IPS DF 6.9 (cell line): ENCODE measurements at places on chromosomes 7 and 10.
A peak's percentile ranks its signal among the peaks of the same experiment; 100 is the strongest.

- no peak for DNase-seq
Measured at GRCh38 chr10:112539340-112539739, 92.3 kb downstream of the VTI1A start.

DNA sequence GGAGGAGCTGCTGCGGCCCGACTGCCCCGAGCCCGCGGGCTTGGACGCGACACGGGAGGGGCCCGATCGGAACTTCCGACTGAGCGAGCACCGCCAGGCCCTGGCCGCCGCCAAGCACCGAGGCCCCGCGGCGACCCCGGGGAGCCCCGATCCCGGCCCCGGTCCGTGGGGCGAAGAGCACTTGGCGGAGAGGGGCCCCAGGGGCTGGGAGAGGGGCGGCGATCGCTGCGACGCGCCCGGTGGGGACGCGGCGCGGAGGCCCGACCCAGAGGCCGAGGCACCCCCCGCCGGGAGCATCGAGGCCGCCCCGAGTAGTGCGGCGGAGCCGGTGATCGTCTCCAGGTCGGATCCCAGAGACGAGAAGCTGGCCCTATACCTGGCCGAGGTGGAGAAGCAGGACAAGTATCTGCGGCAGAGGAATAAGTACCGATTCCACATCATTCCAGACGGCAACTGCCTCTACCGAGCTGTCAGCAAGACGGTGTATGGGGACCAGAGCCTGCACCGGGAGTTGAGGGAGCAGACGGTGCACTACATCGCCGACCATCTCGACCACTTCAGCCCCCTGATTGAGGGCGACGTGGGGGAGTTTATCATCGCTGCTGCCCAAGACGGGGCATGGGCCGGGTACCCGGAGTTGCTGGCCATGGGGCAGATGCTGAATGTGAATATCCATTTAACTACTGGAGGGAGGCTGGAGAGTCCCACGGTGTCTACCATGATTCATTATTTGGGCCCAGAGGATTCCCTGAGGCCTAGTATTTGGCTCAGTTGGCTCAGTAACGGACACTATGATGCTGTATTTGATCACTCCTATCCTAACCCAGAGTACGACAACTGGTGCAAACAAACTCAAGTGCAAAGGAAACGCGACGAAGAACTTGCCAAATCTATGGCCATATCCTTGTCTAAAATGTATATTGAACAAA lies 1.4 kb downstream of the OTUD1 start:
- DNase-seq = no peak

DNA sequence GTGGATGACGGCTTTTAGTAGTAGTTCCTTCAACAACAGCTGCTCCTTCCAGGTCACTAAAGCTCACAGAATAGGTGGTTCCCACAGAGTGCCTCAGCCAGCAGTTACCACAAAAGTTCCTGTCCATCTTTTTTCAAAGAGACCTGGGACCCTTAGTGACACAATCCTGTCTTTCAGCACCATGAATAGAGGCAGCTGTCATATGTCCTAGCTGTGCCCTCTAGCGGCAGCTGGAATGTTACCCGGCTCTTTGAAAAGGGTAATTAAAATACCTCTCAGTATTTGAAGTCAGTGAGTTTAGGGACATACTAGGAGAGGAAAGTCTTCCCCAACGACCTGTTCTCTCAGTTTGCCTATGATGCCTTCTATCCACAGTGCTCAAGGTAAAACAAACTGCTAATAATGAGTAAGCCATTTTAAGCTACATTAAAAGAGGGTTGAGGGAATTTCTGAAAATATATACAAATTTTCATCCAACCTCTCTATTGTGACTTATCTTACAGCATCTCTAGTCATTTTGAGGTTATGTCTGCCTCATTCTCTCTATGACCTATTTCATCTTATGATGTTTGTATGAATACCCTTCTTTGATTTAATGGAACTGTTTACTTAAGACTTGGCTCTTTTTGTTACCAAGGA lies 290.8 kb downstream of the NXPH1 start:
- peak; percentile 31 for DNase-seq

GRCh38 chr10:100814751-100815474 lies 69.5 kb downstream of the PAX2 start:
- DNase-seq = no peak

GRCh38 chr10:58998924-58999713 lies 177.3 kb upstream of the PHYHIPL start:
- DNase-seq = no peak

GRCh38 chr10:74058658-74059057 lies 60.7 kb downstream of the VCL start:
- no peak for DNase-seq

GRCh38 chr10:51073453-51074237 lies 642 bp upstream of the PRKG1 start:
- DNase-seq = no peak

DNA sequence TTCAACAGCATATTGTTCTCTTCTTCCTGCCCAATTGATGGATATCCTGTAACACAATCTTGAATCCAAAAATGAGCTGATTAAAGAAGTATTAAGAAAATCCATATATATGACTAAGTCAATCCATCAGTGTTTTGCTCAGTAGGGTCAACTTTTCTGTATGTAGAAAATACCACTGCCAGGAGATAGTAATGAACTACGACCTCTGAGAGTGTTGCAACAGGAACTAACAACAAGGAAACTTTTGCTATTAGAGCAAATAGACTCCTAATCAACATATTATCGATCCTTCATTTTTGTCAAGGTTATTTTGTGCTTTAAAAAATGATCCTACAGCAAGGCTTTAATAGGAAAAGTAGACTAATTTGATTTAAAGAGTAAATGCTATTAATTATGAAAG lies 405.3 kb upstream of the ETV1 start:
- no peak for DNase-seq

DNA sequence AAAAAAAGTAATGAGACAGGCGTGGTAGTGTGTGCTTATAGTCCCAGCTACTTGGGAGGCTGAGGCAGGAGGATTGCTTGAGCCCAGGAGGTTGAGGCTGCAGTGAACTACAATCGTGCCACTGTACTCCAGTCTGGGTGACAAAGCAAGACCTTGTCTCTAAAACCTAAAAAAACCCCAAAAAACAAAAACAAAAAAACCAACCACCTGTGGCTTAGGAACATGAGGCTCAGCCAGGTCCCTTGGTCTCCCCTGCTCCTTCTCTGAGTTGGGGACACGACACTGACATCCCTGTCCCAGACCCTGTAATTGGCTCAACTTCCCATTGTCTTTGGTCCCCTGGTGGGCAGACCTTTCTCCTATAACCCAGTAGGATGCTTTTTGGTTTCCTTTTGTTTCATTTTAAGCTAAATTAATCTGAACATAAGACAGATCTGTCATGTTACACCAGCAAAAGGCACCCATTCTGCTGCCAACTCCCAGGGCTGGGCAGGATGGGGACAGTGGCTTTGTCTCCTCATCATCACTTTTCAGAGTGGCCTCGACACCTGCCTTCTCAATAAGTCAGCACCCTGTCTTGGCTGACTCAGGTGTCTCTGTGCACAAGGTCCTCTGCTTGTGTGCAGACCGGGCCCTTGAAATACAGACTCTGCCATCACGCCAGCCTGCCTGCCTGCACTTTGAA lies 74.4 kb downstream of the MYL10 start:
- DNase-seq = no peak

- no peak for DNase-seq
Measured at GRCh38 chr10:9615189-9615588, 1402.5 kb upstream of the CELF2 start.

DNA sequence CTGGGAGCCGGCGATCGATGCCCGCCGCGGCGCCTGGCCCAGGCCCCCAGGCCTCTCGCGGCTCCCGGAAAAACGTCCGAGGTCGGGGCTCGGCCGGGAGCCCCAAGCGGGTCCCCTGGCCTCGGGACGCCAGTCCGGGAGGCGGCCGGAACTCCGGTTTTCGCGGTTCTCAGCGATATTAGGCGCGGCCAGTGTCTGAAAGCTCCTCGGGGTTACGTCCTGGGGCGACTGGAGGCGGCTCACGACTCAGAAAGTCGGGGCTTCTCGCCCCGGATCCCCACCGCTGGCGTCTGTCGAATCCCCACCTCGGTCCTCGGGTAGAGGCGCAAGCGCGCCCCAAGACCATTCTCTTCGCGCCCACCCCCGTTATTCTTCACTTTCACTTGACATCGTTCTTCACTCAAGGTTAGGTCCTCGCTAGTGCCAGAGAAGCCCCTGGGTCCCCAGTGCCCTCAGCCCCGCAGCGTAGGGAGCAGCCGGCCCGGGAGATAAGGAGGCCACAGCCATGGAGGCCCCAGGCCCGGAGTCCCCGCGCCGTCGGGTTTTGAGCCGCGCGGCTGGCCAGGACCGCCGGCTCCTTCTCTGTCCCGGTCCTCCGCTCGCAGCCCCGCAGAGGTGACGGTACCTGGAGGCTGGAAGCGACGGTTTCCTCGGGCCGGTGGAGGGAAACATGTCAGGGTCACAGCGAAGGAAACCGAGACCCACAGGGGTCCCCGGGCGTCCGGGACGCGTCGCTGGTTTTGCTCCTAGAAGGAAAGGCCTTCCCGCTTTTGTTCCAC lies 35.2 kb upstream of the EBLN1 start:
- DNase-seq = no peak

DNA sequence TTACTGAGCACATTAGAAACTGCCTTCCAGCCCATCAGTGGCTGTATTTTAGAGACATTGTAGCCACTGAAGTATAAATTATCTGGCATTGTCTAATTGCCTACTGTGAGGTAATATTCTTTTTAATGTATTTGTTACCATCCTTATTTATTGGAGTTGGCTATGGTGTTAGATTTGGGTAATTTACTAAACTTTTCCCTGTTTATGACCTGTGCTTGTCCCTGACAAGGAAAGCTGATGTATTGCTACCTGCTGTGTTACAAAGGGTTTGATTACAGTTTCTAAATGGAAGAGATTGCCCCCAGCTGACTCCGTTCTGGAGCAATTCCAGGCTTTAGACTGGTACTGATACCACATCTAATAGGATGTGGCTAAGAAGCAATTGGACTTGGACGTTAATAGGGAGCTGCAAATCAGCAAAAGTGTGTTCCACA lies 12.3 kb upstream of the ASCC1 start:
- DNase-seq = no peak

DNA sequence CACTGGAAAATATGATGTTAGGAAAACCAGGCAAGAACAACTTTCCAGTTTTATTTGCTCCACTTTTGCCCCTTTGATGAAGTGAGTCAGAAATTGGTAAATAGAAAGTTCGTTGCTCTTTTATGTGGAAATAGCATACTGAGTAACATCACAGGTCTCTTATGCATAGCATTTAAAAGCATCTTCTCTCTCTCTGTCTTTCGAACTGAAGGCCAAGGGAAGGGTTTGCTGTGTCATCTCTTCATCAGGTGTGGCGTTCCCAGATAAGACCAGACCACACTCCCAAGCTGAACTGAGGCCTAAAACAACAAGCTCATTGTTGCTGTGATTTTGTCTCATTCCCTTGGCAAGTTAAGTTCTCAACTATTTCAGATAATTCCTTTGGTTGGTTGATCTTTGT lies 131.8 kb upstream of the GRB10 start:
- DNase-seq = no peak

- DNase-seq = no peak
Measured at GRCh38 chr10:84356928-84357327, 28.5 kb downstream of the CCSER2 start.

DNA sequence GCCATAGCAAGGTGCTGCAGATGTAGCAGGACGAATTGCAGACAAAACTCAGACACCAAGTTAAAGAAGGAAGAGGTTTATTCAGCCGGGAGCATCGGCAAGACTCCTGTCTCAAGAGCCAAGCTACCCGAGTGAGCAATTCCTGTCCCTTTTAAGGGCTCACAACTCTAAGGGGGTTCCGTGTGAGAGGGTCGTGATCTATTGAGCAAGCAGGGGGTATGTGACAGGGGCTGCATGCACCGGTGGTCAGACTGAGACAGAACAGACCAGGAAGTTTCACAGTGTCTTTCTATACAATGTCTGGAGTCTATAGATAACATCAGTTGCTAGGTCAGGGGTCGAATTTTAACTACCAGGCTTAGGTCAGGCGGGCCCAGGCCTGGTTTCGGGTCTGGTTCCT lies 222.0 kb upstream of the C7orf33 start:
- DNase-seq = no peak

- no peak for DNase-seq
Measured at GRCh38 chr7:82445271-82445670, 1.7 kb upstream of the CACNA2D1 start.

GRCh38 chr7:44116087-44116788 lies 7.1 kb downstream of the POLD2 start:
- no peak for DNase-seq

- no peak for DNase-seq
Measured at GRCh38 chr10:109899356-109900331, 23.7 kb downstream of the XPNPEP1 start.

DNA sequence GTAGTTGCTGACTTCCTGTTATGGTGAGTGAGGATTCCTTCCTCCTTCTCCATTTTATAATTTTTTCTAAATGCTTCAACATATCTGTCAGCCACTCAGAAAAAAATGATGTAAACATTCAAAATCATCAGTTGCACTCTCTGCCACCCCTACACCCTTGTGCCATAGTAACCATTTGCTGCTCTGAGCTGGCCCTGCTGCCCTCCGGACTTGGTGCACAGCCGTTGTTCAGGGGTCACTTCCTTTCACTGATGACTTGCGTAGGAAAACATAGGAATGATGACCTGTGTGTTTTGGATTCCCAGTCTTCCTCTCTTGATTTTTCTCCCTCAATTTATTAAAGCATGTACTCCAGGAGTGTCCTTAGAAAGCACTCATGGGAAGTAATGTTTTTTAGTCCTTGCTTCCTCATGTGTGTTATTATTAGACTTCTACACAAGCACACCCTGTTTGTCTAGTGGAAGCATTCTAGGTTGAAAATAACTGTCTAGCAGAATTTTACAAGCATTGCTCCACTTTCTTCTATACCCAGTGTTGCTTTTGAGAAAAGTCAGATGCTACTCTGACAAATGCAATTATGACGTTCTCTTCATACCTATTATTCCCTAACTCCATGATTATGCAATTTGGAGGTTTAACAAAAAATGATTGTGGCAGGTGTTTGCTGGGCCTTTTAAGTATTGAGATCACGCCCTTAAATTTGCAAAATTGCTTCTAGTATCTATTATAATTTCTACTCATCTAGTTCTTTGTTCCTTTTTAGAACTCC lies 62.6 kb upstream of the MTPN start:
- no peak for DNase-seq

GRCh38 chr10:32105782-32106382 lies 49.7 kb upstream of the KIF5B start:
- no peak for DNase-seq

DNA sequence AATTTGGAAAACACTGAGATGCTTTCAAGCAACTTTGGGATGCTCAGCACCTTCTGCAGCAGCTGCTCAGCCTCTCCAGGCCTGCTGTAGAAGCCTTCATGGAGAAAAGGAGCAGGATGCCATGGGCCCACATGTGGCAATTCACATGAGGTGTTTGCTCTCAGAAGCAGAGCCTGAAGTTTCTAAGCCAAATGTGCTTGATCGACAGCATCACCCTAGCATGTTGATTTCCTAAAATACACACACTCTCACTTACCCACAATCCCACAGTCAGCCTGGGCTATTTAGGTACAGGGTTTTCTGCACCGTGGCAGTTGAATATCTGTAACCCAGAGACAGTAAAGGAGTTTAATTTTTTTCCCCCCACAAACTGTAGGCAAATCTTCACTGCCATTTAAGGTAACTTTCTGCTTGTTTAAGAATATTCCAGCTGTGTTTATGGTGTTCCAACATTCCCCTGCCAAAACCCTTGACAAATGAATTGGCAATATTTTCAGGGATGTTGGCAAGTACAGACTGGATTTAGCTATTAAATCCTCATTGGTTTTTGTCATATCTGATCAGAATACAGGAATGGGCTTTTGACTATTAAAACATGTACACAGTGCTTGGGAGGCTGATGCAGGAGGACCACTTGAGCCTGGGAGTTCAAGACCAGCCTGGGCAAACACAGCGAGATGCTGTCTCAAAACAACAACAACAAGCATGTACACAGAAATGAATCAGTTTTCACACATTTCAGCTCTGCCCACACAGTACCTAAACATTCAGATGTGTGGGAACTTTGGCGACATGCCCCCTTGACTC lies 244.2 kb downstream of the CELF2 start:
- DNase-seq = no peak
